Posterior cingulate gyrus (tissue), 11 donors: ENCODE measurements at places on chromosomes 4 and X.

DNA sequence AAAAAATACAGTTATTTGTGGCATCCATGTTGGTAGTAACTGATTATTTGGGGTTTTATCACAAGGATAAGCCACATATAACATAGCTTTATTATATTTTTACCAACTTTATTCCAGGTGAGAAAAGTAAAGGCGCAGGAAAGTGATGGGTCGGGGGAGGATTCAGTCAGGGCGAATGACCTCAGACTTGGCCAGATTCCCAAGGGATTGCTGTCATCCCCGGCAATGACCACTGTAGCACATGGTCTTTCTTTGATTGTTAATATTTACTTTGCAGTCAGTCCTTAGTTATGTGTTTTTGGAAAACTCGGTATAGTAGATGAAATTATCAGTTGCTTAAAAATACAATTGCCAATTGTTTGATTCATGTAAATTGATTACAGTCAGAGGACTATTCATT is 17.6 kb downstream of the GRIA3 start:
- DNase-seq: no peak

DNA sequence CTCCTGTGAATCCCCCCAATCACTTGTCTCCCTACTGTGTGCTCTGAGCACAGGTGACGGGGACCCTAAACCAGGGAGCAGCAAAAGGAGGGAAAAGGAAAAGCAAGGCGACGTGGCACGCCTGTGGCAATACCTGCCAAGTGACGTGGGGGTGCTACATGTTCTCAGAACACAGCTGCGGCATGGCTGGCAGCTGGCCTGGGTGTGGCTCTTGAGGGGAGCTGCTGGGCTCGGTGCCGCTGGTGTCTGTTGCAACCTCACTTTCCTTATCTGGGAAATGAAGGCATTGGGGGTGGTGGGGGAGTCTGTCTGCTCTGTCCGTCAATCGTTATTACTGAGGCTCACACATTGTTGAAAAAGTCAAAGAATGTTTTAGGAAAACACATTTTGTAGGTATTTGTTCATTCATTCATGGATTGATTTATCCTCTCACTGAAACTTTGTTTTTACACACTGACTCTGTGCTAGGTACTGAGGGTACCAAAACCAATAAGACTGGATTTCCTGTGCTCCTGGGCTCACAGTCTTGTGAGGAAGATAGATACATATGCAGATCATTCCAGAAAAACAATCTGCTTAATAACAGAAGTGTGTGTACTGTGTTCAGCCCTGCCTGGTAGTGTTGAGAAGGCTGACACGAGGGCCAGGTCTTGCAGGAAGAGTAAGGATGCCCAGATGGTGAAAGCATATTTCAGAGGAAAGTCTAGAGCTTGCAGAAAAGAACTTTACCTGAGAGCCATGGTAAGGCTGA is 217.6 kb downstream of the PTTG2 start:
- no peak for DNase-seq

- no peak for DNase-seq
These were observed 114.5 kb upstream of the SLIT2 start for GRCh38 chr4:20137176-20137575.

GRCh38 chrX:70166601-70167590 is 10.4 kb upstream of the DGAT2L6 start:
- DNase-seq: no peak

DNA sequence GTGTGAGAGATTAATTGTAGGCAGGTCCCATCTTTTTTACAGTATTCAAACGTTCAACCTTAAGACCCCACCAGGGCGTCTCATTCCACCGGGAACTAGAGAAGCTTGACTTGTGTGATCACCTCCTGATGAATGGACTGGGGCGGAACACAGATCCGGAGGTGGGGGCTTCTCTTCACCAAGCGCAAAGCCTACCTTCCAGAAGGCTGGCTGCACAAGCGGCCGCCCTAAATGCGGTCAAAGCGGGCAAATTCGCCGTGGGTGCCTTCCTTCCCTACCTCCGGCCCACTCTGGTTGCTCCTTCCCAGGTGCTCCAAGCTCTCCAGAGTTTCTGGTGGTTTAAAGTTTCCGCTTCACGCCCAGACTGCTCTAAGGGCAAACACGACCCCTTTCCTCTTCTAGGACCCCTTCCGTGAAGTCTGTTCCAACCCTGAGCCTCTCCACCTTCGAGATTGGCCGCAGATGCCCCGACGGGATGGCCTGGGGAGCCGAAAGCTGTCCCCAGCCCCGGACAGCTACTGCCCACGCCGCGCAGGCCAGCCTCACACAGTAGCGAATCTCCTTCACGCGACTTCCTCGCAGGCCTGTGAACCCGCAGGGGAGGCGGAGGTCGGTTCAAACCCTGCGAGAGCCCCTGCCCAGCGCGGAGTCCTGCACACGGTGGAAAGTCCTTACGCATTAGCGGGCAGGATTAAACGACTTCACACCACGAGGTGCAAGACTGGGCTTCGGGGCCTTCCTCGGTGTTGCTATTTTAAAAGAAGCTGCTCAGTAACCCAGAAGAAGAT is 1.6 kb upstream of the WWC2 start:
- no peak for DNase-seq

- no peak for DNase-seq
These were observed 5.0 kb downstream of the CACNA1F start for GRCh38 chrX:49228185-49228584.

- DNase-seq: no peak
These were observed 110.1 kb upstream of the VEGFC start for GRCh38 chr4:176902710-176903323.

DNA sequence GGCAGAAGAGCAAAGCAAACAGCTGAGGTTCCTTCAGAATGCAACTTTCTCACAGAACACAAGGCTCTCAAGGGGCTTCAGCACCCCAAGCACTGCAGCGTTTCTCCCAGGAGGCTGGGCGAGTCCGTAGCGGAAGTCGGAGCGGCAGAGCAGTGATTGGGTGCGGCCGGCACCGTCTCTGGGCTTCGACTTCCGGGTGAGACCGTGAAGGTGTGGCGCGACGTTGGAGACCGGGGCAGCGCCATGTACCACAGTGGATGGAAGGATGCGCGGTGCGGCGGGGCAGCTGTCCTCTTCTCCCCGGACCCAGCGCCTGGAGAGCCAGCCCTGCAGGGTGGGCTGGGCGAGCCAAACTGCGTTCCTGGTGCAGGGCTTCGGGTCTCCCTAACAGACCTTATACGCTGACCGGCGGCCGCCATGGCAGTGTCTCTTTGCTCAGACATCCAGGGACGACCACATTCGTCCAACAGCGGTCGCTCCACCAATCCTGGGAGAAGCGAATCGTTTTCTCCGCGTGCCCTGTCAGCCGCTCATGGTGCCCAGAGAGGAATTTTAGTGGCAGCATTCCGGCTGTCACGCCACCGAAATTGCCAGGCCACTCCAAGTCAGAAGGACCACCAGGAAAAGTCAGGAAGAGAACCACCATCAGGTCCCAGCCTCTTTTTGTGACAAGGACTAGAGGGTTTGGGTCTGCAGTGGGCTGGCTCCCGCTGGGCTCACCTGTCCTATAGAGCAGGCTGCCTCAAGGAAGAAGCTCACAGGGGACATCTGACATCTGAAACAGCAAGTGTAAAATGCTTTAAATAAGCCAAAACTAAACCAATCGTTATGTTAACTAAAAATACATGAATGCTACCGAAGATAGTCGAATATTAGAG is 20.5 kb downstream of the TRIM61 start:
- DNase-seq: peak; percentile 89

- no peak for DNase-seq
These were observed 127.2 kb downstream of the ENOX2 start for GRCh38 chrX:130775849-130776248.

DNA sequence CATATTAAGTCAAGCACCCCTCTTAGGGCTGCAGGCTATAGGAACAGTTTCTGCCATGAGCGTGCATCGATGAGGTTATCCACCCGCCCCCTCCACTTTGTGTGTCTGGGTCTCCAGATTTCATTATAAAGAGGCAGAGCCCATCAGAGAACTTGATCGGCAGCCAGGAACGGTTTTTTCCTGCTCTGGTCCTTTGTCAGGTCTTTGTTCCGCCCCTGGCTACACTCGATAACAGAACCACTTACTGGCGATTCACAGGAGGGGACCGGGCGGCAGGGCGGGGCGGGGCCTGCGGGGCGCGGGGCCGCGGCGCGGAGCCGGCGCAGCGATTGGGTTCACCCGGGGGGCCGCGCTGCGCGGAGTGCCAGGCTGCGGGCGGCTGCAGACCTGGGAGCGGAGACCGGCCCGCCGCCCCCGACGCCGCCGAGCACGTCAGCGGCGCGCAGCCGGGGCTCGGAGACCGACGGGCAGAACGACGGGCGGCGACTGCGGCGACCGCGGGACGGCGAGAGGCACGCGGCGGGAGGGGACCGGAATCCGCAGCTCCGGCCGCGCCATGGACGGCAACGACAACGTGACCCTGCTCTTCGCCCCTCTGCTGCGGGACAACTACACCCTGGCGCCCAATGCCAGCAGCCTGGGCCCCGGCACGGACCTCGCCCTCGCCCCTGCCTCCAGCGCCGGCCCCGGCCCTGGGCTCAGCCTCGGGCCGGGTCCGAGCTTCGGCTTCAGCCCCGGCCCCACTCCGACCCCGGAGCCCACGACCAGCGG is at the start of gene SLC10A4:
Gene SLC10A4 (plus strand): TSS at position 338 of the 771 bp plus-strand sequence. CDS start 219 bp downstream, at position 557.
- no peak for DNase-seq
